ENCODE measurements at places on chromosomes 7 and 10.

GRCh38 chr10:76071653-76072365 is 640.4 kb downstream of the LRMDA start:
- DNase-seq = no peak

- DNase-seq = no peak
Observed at GRCh38 chr10:111075577-111076185, 1.1 kb upstream of the ADRA2A start.

DNA sequence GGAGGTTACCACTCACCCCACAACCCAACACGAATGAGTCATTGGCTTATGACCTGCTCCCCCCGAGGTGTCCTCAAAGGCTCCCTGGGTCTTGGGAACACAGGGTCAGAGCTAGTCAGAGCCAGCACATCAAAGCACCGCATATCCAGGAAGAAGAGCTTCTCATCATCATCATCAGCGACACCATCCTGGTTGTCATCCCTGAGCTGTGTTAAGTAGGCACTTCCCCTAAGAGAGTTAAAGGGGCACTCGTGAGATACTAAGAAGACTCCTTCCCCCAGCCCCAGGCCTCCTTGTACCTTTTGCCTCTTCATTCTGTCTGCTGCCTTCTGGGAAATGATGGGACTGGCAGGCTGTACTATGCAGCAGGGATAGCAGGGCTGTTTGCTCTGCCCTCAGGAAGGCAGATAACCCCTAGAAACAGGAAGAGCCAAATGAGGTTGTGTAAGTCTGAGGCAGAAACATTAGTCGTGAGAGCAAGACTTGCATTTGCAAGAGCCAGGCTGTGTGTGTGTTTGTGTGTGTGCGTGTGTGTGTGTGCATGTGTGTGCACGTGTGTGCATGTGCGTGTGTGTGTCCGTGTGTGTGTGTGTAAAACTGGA is 11.1 kb upstream of the CPA1 start:
- peak; percentile 87 for DNase-seq

GRCh38 chr7:1257221-1257620 is 24.5 kb downstream of the UNCX start:
- no peak for DNase-seq

GRCh38 chr7:35818513-35818912 is 17.7 kb downstream of the SEPTIN7 start:
- DNase-seq = no peak

GRCh38 chr10:52334595-52334994 is 20.5 kb downstream of the DKK1 start:
- DNase-seq = no peak

- no peak for DNase-seq
Observed at GRCh38 chr7:103687951-103688350, 241.9 kb upstream of the SLC26A5 start.

All from HuH-7 (cell line).